Germinal center (tissue), 1 donor: ENCODE measurements at places on chromosomes 6 and 20.

DNA sequence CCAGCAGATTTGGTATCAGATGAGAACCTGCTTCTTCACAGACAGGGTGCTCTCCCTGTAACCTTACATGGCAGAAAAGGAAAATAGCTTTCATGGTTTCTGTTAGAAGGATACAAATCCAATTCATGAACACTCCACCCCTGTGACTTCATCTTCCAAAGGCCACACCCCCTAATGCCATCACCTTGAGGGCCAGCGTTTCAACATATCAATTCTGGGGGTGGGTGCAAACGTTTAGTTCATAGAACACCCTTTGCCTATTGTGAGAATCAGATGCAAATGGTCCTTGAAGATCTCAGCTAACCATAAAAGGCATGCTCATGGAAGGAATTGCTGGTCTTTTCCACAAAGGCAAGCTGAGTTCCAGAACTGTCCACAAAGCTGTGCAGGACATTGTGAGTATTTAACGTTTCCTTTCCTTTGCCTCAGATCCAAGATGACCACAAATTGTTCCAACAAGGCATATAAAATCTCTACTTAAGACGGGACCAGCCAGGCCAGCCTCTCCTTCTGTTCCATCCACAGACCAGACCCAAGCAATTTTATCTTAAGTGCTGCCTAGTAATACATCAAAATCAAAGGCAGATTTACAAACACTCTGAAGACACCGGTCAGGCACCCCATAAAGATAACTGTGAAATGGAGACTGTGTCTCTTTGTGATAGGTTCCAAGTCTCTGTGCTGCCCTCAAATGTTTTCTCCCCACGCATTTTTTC lies 34.7 kb upstream of the SSTR4 start:
- no peak for DNase-seq

GRCh38 chr6:6522709-6523108 lies 65.8 kb upstream of the LY86 start:
- DNase-seq: no peak

DNA sequence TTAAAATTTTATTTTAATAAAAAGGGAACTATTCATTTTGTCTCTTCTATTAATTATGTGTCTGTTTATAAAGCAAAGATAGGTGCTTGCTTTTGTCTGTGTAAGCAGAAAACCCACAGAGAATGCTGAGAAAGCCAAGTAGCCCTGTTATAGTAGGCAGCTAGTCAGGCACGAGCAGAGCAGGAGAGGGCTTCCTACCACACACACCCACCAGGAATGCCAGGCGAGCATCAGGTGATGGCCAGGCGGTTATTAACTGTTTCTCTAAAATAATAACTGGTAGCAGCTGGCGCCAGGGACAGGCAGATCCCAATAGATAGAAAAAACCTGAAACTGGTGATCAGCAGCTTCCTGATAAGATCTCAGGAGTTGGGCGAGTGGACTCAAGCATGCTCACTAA lies 15.7 kb downstream of the C6orf15 start:
- DNase-seq: no peak

DNA sequence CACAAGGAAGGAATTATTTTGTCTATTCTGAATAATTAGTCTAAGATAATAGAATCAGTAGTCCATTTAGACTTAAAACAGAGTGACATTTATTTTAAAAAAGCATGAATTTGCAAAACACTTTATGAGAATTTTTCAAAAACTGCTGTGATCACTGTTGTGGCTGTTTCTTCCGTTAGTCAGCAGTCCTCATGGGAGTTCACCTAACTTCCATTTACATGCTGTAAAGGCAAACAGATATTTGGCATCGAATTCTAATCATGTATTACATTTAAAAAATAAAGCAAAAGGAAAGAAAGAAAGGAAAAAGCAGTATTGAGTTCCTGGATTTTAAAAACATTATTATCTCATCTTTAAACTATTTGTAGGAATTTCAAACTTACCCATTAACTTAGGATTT lies 111.8 kb downstream of the MTHFD1L start:
- no peak for DNase-seq

DNA sequence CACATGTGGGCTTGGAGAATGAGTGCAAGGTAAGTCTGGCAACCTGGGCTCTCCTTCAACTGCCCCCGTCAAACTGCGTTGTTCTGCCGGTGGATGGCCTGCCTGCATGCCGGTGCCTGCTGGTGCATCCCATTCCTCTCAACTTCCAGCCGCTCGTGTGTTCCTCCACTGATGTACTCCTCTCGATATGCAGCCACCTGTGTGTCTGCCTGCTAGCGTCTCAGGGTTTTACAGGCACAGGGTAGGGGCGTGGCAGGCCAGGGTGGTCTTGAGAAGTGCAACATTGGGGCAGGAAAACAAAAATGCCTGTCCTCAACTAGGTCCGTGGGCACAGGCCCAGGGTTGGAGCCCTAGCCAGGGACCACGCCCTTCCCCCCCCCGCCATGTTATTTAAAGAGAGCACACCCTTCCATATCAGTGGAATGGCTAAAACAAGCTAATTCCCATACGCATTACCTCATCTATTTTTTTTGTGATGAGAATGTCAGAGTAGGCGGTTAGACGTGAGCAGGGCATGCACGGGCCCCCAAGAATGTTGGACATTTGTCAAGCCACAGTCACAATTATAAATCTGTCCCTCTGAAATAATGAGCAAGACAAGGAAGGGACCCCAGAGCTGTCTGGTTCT lies 33.2 kb downstream of the SERPINB6 start:
- no peak for DNase-seq

GRCh38 chr6:46954837-46955451 lies 33.2 kb upstream of the ADGRF5 start:
- no peak for DNase-seq

DNA sequence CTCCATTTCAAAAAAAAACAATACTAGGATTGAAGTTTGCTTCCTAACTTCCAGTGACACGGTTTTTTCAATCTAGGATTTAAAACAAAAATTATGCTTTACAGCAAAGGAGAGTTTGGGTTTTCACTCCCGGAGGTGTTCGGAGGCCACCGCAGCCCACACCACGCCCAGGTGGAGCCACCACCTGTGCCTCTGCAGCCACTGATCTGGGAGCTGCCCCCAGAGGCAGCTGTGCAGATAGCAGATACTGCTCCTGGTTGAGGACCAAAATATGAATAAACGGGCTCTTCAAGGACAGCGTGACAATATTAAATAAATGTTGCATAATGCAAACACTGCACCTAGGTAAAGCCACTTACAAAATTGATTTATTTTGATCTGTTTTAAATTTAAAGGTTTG lies 30.2 kb downstream of the DLL1 start:
- DNase-seq: no peak

DNA sequence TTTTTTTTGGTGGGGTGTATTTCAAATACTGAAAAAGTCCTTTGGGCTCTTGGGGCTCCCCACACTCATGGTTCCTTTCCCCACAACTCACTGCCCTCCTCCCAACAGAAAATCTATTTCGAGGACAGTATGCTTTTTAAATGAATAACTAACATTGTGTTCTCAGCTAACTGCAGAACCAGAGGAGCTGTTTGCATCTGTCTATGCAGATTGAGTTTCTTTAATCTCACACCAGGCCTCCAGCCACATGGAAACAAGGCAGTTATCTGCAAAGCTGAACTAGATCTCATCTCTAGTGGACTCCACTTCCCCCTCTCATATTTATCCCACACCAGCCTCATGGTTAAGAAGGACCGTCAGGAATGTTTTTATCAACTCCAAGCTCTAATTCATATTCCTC lies 955.1 kb downstream of the KIF16B start:
- no peak for DNase-seq

DNA sequence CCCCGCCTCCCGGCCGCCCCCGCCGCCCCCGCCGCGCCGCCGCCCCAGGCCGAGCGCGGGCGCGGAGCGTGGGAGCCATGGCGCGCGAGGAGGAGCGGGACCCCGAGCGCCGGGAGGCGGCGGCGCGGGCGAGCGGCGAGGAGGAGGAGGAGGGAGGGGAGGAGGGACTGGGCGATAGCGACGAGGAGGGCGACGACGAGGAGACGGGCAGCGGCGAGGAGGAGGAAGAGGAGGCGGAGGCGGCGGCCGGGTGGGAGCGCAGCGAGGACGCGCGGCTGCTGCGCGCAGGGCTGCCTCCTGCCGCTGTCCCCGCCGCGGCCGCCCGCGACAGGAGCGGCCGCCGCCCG lies at the start of gene SLC24A3:
TSS of gene SLC24A3 (plus strand) at position 174 of the 347 bp plus-strand sequence.
- DNase-seq: no peak

GRCh38 chr6:136979206-136979605 lies 57.1 kb downstream of the SLC35D3 start:
- no peak for DNase-seq
